ENCODE measurements at places on chromosomes 2 and 18. TPM values are rescaled to one million over a fixed set of nuclear protein-coding genes. Genes with fewer than 3 reads are reported as not detected.

The SCYGR4 gene
- not detected for polyA plus RNA-seq

The MEX3C gene
- 51.1 TPM for polyA plus RNA-seq

The KIF5C gene
- polyA plus RNA-seq = 0.17 TPM

The AOX1 gene
- polyA plus RNA-seq = 10.2 TPM

The TXNDC2 gene
- polyA plus RNA-seq = 0.20 TPM

The RBM43 gene
- polyA plus RNA-seq = 8.3 TPM

The SERPINB11 gene
- not detected for polyA plus RNA-seq

The LRRTM1 gene
- not detected for polyA plus RNA-seq

The ZSWIM2 gene
- polyA plus RNA-seq = 0.04 TPM

DNA sequence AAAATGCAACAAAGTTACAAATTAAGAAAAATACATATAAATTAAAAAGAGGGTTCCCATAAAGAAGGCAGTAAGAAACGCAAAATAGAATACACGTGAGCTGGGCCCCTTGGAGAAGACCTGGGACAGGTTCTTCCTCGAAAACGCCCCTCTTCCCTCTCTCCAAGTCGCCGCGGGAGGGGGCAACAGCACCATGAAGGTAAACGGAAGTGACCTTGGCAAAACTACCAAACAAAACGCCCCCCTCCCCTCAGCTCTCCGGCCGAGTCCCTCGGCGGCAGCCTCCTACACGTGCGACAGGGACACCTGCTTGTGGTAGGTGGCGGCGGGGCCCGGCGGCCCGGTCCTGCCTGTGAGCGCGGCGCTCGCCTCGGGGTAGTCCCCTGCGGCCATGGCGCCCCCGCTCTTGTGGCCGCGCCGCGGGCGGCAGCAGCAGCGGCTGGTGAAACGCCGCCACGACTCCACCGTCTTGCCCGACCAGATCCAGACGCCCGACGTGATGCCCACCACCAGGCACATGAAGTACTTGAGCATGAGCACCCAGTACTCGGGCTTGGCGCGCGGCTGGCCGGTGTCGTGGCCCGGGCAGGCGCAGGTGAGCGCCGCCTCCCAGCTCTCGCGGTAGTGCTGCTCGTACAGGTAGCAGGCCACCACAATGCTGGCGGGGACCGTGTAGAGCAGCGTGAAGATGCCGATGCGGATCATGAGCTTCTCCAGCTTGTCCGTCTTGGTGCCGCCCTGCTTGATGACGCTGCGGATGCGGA is 2.8 kb downstream of the FZD5 start:
- no peak for DNase-seq

DNA sequence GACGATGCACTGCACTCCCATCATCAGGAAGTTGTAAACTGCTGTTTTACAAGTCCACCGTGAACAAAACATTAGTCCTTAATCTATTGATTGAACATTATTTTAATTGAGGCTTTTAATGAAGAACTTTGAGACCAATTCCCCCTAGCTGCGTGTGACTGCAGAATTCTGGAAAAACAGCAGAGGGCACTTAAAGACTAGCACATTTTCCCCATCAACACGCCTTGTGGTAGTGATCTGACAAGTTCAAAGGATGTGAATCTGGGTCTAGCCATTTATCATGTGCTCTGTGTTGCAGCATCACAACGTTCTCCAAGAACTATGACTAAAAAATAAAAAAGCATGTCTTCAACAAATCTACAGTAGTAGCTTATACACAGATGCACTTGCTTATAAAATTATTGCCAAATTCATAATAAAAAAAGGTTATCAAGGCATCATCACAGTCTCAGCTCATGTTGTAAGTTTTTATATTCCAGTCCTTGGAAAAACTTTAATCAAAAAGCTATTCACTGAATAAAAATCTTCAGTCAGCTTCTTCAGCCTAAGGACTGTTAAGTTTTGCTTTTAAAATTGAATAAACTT is 35.8 kb downstream of the SKOR2 start:
- DNase-seq = peak; percentile 4

DNA sequence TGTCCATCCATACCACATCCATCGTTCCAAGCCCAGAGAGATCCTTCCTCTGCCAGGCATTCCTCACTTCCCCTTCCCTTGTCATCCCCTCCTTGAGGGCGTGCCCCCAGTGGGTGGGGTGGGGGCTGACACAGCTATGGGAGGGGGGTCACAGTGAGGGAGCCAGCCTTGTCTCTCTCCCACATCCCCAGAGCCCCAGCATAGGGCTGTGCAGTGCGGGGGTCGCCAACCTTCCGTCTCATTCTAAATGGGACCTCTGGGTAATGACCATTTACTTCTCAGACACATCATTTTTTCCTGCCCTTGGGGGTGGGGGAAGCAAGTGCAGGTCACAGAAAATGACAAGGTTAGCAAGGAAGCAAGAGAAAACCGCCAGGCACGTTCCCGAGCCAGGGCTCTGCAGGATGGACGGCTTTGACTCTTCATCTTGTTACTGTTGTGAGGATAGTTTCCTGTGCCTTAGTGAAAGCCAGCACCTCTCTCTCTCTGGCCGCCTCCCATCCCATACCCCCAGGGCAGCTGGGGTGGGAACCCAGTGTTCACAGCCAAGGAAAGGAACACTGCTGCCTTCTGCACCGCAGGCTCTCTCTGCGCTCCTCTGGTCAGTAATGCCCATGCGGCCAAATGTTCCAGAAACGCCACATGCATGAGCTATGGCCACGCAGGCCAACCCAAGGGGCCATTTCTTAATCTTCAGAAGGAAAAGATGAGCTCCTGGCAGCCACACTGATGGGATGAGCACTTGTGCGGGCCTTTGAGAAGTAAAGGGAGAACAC is 22.7 kb upstream of the OTOS start:
- no peak for DNase-seq

DNA sequence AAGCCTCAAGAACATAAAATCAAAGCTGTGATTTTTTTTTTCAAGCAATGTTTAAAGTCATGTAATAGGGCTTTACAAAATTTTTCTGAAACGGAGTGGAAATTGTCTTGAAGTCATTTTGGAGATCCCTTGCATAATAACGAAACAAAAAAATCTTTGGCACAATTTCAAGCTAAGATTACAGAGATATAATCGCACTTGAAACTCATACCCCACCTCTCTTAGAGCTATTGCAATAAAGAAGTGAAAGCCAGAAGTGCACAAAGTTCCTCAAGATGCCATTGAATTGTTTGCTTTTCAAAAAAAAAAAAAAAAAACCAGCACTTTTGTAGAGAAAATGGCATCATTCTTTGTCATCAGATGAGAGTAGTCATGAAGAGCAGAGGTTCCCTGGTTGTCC is 152.3 kb downstream of the PAX3 start:
- no peak for DNase-seq

DNA sequence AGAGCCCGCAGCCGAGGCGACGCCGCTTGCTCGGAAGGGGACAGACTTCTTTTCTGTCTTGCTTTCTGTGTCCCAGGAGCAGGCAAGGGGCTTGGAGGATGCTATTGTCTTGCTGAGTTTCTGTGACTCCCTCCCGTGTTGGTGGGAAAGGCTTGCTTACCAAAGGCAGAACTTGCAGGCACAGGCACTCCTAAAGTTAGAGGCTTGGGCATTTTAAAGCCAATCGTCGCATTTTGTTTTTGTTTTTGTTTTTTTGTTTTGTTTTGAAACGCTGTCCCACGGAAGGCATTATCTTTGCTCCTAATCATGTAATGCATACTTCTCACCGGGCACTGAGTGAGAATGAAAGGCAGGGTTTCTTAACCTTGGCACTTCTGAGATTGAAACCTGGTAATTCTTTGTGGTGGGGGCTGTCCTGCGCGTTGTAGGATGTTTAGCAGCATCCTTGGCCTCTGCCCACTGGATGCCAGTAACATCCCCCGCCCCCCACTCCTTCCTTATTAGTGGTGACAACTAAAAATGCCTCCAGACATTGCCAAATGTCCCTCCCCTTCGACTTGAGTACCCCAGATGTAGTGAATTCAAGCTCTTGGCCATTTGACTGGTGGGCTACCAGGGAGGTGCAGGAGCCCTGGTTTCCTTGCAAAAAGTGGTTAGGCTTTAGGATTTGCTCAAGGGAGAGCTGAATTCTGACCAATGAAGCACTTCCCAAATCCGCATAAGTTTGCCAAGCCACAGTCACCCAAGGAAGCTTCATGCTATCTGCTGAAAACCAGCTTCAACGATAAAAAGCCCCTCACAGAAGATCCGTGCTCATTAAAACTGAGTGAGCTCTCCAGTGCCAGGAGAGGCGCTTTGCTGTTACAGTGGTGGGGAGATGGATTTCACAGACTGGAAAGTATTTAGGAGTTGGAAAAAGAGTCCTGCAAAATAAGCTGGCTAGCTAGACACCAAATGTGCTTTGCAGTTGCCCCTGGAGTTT is 1.2 kb downstream of the ANTXR1 start:
- DNase-seq = no peak

GRCh38 chr2:98433363-98433964 is 11.2 kb upstream of the INPP4A start:
- no peak for DNase-seq

GRCh38 chr18:56937874-56938430 is 208.9 kb upstream of the BOD1L2 start:
- DNase-seq = no peak

DNA sequence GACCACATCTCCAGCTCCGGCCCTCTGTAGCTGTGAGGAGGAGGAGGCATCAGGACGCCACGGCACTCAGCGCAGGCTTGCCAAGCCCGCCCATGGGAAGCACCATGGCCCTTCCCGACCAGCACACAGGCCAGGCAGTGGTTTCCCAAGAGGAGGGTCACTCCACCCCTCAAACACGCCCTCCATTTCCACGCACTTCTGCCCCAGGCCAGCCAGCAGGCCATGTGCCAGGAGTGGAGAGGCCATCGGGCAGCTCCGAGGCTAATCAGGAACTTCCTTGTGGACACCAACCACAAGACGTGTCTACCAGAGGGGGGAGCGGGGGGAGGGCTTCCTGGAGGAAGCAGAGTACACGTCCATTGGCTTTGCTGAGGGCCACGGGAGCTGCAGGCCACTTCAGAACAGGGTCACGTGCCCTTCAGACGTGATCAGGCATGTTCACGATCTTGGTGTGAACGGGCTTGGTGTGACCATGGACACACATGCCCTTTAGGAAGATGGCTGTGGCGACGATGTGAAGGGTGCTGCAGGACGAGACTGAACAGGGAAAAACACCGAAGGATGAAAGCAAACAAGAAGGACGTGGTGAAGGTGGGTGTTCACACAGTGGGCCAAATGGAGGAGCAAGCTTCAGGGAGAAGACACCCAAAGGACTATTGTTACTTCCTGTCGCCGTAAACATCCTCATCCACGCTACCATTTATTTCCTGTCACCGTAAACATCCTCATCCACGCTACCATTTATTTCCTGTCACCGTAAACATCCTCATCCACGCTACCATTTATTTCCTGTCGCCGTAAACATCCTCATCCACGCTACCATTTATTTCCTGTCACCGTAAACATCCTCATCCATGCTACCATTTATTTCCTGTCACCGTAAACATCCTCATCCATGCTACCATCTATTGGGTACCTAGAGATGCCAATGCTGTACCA is 6.5 kb upstream of the MTERF4 start:
- no peak for DNase-seq

DNA sequence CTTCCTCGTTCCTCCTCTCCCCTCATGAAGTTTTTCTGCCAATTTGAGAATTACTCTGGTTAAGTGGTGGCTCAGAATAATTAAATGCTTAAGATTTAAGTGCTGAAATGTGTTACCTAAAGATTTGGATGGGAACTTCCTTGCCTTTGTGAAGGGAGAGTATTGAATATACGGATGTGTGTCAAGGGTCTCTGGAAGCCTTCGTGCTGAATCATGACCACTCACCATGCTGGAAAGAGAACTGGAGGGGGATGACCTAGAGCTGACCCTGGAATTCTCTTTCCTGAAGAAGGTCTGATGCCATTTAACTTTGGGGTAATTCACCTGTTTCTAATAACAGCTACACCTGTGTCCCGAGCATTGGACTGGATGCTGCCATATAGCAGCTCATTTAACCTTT is 2.2 kb downstream of the MOCOS start:
- DNase-seq = no peak

DNA sequence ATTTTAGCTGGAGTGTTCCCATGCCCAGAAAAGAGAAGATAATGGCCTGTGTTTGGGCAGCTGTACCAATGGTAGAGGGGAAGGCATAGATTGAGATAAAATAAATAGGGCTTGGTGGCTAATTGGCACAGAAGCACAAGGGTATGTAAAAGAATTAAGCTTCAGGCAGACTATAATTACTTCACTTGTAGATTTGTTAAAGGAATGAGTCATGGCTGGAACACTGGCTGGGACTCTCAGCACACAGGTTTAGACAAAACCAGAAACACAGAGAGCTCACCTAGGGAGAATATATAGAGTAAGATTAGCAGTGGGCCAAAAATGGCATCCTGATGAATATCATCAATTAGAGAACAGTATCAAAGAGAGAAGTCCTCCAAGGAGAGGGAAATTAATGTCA is 198.3 kb upstream of the FIGN start:
- no peak for DNase-seq

- DNase-seq = no peak
Observed at GRCh38 chr2:10536569-10537133, 88.5 kb upstream of the ODC1 start.

All from BJ (cell line).